Effector memory CD8-positive, alpha-beta T cell (primary cell): ENCODE measurements at places on chromosomes 6 and 20.

GRCh38 chr6:140032189-140032588, 657.7 kb upstream of the CITED2 start:
- H3K4me1 ChIP-seq: no peaks in the 10 kb centered on the region
- no peak overlapping the region for H3K4me3 ChIP-seq
- H3K27me3 ChIP-seq: peaks cover 23% of the 10 kb centered on the region
- no peak for DNase-seq

- peak overlapping the region; percentile 40 for H3K4me3 ChIP-seq
- H3K36me3 ChIP-seq: no peaks in the 10 kb centered on the region
- H3K27me3 ChIP-seq: no peaks in the 10 kb centered on the region
- H3K27ac ChIP-seq: peak overlapping the region; percentile 49
- H3K4me1 ChIP-seq: peaks cover 35% of the 10 kb centered on the region
Observed at GRCh38 chr6:105810105-105810921, 275.8 kb upstream of the PRDM1 start.

DNA sequence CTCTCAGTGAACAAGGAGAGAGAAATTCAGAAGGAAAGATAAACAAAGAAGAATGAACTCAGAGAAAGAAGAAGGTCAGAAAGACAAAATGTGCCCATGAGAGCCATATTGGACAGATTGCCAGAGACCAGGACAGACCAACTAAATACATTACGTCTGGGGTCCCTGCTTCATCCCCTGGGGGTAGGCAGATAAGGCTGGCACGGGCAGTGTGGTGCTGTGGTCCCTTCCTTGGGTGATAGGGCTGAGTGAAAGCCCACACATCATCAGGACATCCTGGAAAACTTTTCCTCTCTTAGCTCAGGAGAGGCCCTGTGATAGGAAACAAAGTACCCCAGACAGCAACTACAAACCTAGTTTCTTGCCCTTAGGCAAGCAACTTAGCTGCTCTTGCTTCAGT, 13.2 kb upstream of the ARMC12 start:
- H3K27ac ChIP-seq: no peak overlapping the region
- H3K4me3 ChIP-seq: no peak overlapping the region
- H3K4me1 ChIP-seq: peaks cover 51% of the 10 kb centered on the region
- peaks cover 13% of the 10 kb centered on the region for H3K36me3 ChIP-seq

DNA sequence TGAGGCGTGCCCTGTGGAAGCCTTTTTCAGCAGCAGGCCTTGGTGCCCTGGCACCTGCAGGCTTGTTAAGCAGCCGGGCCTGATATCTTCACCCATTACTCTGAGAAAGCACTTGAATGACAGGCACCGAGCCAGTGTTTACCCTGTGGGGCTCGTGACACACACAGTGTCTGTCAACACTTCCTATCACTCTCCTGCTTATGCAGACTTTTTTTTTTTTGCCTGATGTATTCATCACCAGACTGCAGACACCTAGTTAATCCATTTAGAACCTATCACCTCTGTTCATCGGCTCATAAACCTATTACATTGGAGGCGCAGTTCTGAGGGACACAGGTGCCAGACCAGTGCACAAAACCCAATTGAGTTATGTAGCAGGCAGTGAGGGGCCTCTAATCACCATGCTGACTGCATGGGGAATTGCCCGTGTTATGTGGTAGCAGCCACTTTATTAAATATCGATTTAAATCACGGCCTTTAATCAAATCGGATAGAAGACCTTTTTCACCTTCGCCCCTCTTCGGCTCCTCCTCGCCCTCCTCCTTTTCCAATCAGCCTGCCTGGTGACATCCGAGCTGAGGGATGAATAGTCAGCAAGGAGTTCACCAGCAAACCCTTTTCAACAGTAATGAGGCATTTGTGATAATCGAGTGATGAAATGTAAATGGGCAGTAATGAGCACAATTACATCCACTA, 962.9 kb upstream of the SLC35B3 start:
- no peak overlapping the region for H3K4me3 ChIP-seq
- H3K27ac ChIP-seq: no peak overlapping the region
- H3K27me3 ChIP-seq: no peaks in the 10 kb centered on the region

- H3K27ac ChIP-seq: no peak overlapping the region
- H3K36me3 ChIP-seq: no peaks in the 10 kb centered on the region
- H3K4me1 ChIP-seq: no peaks in the 10 kb centered on the region
- H3K4me3 ChIP-seq: no peak overlapping the region
- no peak for DNase-seq
Observed at GRCh38 chr20:1489325-1489724, 1.9 kb downstream of the SIRPB2 start.

DNA sequence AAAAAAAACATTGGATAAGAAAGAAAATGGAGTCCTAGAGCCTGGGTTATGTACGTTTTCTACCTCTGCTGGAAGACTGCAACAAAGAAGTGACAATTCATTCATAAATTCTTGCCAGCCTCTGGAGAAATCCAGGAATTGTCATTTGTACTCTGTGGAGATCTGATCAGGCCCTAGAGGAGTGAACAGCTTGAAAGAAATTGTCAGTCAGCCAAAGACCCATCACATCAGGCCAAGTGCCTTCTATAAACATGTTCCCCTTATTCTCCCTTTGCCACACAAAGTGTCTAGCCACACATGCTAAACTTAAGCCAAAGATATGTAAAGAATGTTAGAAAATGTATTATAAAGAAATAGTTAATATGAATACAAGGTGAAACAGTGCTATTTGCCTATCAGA, 152.4 kb downstream of the ADAT2 start:
- no peak overlapping the region for H3K4me3 ChIP-seq
- DNase-seq: no peak
- no peak overlapping the region for H3K27ac ChIP-seq
- H3K4me1 ChIP-seq: peaks cover 4% of the 10 kb centered on the region
- H3K27me3 ChIP-seq: no peaks in the 10 kb centered on the region

DNA sequence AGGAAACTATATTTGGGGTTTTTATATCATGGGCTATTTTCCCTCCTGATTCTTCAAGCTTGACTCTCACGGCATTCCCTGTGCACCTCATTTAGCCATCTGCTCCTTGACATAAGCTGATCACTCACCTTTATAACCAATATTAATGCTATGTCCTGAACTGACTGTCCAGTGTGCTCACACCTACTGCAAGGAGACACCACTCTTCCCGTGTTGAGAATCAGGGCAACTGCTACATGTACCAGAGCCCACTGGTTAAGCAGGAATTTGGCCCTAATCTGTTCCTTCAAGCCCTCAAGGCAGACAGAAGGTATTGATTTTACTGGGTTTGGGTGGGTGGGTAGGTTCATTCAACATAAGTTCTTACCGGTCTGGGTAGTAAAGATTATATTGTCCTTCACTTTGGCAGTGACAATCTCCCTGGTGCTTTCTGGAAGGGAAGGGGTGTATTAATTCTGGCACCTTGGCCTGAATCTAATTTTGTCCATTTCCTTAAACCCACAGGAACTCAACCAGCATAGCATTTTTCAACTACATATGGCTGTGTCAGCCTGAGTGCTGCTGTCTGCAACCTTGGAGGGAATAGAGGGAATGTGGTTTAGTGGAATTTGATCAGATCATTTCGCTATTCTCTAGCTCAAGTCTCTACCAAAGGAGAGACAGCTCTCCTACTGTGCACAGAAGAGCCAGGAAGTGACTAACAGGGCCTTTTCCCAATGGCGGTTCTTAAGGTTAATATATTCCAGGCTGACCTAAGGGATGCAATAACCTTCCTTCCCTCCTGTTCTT, 293.2 kb downstream of the BTBD9 start:
- peaks cover 4% of the 10 kb centered on the region for H3K36me3 ChIP-seq
- no peak overlapping the region for H3K27ac ChIP-seq
- no peak for DNase-seq
- no peak overlapping the region for H3K4me3 ChIP-seq

DNA sequence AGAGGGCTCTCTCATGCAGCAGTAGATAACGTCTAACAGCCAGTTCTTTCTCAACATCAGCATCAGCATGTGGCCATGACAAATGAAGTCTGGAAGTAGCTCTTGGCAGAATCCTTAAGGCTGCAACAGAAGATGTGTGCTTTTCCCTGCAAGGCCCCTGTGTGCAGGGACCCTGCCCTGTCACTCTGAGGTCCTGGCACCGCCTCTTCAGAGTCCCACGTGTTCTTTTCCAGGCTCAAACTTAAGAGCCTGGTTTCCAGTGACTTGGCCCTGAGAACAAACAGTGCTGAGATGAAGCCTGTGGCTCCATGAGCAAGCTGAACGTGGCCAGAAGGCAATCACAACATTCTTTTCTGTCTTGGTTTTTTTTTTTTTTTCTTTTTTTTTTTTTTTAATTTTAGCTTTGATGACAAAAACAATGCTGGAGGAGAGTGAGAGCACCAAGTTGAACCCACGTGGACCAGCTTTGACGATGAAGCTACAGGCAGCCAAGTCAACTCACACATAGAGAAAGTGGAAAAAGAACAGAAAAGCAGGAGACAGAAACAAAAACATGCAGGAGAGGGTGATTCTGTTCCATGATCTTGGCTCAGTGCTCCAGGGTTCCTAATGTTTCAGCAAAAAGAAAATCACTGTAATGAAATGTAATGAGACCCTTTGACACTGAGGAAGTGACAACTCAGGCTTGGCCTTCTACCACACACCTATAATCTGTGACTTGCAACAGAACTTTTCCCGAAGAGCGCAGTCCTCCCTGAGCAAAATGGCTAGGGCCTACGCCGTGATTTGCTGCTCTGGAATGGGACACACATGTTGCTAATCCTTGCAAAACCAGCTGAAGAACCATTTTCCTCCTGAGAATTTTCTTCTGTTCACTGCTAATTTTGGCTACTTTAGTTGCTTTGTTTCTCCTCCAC, 86.1 kb downstream of the FOXC1 start:
- no peaks in the 10 kb centered on the region for H3K4me1 ChIP-seq
- no peaks in the 10 kb centered on the region for H3K27me3 ChIP-seq
- no peaks in the 10 kb centered on the region for H3K36me3 ChIP-seq
- no peak for DNase-seq
- H3K27ac ChIP-seq: no peak overlapping the region

- H3K4me3 ChIP-seq: peak overlapping the region; percentile 81
- H3K27ac ChIP-seq: peak overlapping the region; percentile 91
- peaks cover 11% of the 10 kb centered on the region for H3K36me3 ChIP-seq
Observed at GRCh38 chr6:136753624-136754023, 38.7 kb downstream of the MAP3K5 start.

GRCh38 chr20:8654486-8654885, 414.4 kb upstream of the PLCB4 start:
- H3K4me1 ChIP-seq: no peaks in the 10 kb centered on the region
- H3K4me3 ChIP-seq: no peak overlapping the region
- H3K36me3 ChIP-seq: peaks cover 9% of the 10 kb centered on the region
- DNase-seq: no peak
- no peak overlapping the region for H3K27ac ChIP-seq

DNA sequence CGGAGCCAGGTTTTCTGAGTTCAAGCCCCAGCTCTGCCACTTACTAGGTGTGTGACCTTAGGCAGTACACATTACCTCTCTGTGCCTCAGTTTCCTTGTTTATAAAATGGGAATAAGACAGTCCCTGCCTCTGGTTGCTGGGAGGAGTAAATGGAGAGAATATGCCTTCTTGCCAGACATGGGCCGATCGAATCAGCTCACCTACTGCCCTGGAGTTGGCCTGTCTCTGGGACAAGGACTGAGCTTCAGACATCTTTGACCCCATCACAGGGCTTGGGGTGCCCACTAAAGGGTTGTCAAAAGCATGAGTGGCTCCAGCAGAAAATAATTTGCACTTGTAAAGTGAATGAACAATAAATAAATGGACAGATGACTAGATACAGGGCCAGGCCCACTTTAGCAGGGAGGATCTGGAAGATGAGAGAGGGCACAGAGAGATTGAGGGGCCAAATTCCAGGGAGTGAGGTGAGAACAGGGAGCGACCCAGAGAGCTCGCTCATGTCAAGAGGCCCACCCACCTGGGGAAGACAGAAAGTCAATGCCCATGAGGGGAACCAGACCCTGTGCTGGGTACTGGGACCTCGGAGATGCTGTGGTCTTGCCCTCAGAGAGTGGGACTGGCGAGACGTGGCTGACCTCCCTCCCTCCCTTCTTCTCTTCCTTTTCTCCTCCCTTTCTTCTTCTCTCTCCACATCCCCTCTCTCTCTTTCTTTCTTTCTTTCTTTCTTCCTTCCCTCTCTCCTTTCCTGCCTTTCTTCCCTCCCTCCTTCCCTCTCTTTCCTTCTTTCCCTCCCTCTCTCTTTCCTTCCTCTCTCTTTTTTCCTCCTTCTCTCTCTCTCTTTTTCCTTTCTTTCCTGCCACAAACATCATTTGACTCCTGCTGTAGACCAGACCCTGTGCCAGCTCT, 3.9 kb upstream of the BPIFA2 start:
- H3K36me3 ChIP-seq: peaks cover 3% of the 10 kb centered on the region
- no peaks in the 10 kb centered on the region for H3K4me1 ChIP-seq
- no peak overlapping the region for H3K4me3 ChIP-seq
- peaks cover 73% of the 10 kb centered on the region for H3K27me3 ChIP-seq
- no peak for DNase-seq
- H3K27ac ChIP-seq: no peak overlapping the region

- no peaks in the 10 kb centered on the region for H3K4me1 ChIP-seq
- no peaks in the 10 kb centered on the region for H3K36me3 ChIP-seq
- no peak overlapping the region for H3K27ac ChIP-seq
- no peaks in the 10 kb centered on the region for H3K27me3 ChIP-seq
Observed at GRCh38 chr20:32922466-32922865, 63.7 kb downstream of the EFCAB8 start.

- H3K4me1 ChIP-seq: no peaks in the 10 kb centered on the region
- H3K36me3 ChIP-seq: no peaks in the 10 kb centered on the region
- no peak overlapping the region for H3K4me3 ChIP-seq
- no peak for DNase-seq
- H3K27me3 ChIP-seq: peaks cover 7% of the 10 kb centered on the region
- H3K27ac ChIP-seq: no peak overlapping the region
Observed at GRCh38 chr6:133756078-133756695, 132.7 kb upstream of the TCF21 start.

DNA sequence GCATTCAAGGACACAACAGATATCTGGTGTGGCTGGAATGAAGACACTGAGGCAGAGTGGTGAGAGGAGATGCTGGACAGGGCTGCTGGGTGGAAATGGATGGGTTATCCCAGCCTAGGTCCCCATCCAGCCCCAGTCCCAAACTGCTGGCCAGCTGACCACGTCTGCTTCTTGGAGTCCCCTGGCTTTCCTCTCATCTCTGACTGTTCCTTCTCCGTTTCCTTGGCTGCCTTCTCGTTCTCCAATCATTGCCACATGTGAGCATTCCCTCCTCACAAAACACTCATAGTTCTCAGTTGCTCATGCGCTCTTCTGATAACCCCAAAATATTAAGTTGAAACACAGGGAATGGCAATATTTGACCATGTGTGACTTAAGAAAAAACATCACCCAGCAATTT, 31.5 kb downstream of the MAFB start:
- peaks cover 5% of the 10 kb centered on the region for H3K36me3 ChIP-seq
- H3K27ac ChIP-seq: no peak overlapping the region
- no peak overlapping the region for H3K4me3 ChIP-seq
- H3K4me1 ChIP-seq: no peaks in the 10 kb centered on the region
- peaks cover 59% of the 10 kb centered on the region for H3K27me3 ChIP-seq
